SK-N-DZ (cell line): ENCODE measurements at places on chromosomes 6 and 20.

GRCh38 chr6:27478141-27478705, 5.3 kb upstream of the ZNF184 start:
- DNase-seq = no peak

GRCh38 chr6:7590918-7591302, 912 bp downstream of the SNRNP48 start:
- no peak for DNase-seq

- DNase-seq = no peak
These were observed 54.4 kb upstream of the MYB start for GRCh38 chr6:135126729-135127128.

- peak; percentile 99 for DNase-seq
These were observed 50.6 kb downstream of the SRC start for GRCh38 chr20:37396416-37397075.

- DNase-seq = no peak
These were observed 463.1 kb downstream of the EPM2A start for GRCh38 chr6:145272246-145272645.

DNA sequence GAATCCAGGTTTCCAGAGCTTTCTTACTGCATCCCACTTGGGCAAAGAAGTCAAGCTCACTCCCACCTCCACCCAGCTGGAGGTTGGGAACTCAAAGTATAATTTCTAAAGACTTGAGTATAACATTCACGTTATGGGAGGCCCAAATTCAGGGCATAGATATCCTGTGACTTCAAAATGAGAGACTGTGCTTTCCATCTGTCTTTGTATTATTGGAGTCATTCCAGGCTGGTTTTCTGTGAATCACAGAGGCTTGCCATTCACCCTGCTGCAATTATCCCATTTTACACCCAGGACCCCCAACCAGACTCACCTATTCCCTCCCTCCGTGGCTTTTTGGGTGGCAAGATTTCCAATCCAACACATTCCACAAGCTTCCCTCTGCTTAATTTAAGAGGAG, 19.3 kb upstream of the SRC start:
- no peak for DNase-seq

- DNase-seq = no peak
These were observed 31.4 kb downstream of the COL11A2 start for GRCh38 chr6:33160728-33161344.

DNA sequence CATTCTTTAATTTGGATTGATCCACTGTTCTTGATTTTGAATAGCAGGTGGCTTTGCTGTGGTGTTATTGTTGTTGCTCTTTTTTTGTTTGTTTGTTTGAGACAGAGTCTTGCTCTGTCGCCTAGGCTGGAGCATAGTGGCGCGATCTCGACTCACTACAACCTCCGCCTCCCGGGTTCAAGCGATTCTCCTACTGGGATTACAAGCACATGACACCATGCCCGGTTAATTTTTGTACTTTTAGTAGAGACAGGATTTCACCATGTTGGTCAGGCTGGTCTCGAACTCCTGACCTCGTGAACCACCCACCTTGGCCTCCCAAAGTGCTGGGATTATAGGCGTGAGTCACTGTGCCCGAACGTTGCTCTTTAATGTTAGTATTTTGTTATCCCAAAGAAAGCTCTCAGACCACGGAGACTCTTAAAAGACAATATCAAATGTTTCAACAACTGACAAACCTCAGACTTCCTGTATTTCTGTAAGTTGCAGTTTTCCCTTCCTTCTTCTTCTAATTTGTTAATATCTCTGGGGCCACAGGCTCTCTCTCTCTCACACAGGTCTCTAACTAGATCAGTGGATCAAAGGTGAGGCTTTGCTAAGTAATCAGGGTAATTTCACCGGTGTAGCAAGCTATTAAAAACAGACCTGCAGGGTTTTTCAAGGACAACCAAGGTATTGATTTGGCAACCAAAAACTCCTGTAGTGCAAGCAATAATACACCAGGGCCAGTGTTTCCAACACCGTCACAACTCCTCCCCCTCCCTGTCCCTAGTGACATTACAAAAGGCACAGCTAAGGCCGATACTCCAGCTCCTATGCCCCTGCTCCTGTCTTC, 48.8 kb upstream of the ZNF217 start:
- DNase-seq = peak; percentile 49

- no peak for DNase-seq
These were observed 157.7 kb downstream of the COL9A1 start for GRCh38 chr6:70145178-70145577.

- DNase-seq = no peak
These were observed 75.3 kb upstream of the RIPOR2 start for GRCh38 chr6:25010902-25011625.

DNA sequence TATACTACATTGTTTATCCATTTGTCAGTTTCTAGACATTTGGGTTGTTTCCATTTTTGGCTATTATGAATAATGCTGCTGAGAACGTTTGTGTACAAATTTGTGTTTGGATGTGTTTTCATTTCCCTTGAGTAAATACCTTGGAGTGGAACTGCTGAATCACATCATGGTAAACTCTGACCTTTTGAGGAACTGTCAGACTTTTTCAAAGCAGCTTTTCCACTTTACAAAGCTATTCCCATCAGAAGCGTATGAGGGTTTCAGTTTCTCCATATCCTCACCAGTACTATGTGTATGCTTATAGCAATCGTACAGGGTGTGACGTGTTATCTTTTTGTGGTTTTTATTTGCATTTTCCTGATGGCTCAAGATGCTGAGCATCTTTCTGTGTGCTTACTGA, 103.7 kb downstream of the MYO6 start:
- no peak for DNase-seq

- DNase-seq = no peak
These were observed 14.8 kb upstream of the CHMP4B start for GRCh38 chr20:33796263-33796906.

DNA sequence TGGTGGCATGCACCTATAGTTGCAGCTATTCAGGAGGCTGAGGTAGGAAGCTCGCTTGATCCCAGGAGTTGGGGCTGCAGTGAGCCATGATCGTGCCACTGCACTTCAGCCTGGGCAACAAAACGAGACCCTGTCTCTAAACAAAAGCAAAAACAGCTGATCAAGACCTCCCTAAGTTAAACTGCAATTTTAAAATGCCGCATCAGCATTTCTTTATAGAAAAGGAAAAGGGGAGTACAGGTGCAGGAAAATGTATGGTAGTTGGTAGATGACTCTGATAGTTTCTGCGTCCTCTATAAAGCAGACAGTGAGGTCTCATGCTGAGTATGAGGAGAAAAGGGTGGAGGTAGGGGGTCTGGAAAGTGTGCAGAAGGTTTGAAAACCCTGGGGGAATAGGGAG, 8.9 kb upstream of the TBCC start:
- DNase-seq = no peak

GRCh38 chr20:20192366-20192765, 140.0 kb downstream of the CFAP61 start:
- DNase-seq = no peak

- no peak for DNase-seq
These were observed 277.3 kb upstream of the PRND start for GRCh38 chr20:4444404-4444803.

- no peak for DNase-seq
These were observed 1.2 kb upstream of the RBM38 start for GRCh38 chr20:57389695-57390603.

DNA sequence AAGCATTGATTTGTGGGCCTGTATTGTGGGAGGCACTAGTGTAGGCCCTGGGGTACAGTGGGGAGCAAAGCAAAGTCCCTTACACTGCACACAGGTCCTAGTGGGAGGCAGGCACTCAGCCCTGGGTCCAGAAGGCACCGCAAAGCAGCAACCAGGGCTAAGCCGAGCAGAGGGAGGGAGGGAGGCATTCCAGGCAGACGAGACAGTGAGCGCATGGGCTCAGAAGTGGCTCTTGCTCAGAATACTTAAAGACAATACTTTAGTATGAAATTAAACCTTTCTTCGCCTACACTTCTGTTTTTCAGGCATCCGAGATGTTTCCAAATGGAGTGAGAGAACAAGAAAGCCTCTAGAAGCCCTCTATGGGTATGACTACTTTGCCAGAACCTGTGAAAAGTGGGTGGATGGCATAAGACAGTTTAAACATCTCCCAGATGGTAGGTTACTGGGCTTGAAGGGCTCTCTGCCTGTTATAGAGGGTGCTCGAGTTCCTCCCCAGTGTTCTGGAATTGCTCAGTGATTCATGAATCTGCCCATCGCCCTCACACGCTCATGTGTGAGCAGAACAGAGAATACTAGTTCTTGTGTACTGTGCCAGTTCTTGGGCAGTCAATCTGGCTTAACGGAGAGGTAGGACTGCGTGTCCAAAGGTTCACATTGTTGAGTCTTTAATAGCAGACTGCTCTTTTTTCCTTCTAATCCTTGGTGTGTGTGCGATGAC, 18.7 kb downstream of the BPHL start:
- no peak for DNase-seq

GRCh38 chr6:170111816-170112582, 178.9 kb downstream of the DLL1 start:
- no peak for DNase-seq

DNA sequence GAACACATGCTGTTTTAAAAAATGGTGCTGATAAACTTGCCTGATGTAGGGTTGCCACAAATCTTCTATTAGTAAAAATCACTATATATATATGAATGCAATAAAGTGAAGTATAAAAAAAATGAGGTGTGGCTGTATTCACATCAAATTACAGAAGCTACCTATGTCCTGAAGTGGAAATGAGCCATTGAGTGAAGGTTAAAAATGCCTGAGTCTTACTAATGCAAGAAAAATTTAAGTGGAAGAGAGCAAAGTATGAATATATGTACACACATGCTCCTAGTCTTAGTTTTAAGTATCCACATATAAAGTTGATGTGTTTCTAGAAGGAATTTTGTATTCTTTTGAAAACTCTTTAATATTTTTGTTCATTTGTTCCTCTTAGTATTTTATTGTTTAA, 808.3 kb upstream of the MAN1A1 start:
- no peak for DNase-seq

GRCh38 chr20:48932375-48932941, 10.9 kb downstream of the ARFGEF2 start:
- no peak for DNase-seq

DNA sequence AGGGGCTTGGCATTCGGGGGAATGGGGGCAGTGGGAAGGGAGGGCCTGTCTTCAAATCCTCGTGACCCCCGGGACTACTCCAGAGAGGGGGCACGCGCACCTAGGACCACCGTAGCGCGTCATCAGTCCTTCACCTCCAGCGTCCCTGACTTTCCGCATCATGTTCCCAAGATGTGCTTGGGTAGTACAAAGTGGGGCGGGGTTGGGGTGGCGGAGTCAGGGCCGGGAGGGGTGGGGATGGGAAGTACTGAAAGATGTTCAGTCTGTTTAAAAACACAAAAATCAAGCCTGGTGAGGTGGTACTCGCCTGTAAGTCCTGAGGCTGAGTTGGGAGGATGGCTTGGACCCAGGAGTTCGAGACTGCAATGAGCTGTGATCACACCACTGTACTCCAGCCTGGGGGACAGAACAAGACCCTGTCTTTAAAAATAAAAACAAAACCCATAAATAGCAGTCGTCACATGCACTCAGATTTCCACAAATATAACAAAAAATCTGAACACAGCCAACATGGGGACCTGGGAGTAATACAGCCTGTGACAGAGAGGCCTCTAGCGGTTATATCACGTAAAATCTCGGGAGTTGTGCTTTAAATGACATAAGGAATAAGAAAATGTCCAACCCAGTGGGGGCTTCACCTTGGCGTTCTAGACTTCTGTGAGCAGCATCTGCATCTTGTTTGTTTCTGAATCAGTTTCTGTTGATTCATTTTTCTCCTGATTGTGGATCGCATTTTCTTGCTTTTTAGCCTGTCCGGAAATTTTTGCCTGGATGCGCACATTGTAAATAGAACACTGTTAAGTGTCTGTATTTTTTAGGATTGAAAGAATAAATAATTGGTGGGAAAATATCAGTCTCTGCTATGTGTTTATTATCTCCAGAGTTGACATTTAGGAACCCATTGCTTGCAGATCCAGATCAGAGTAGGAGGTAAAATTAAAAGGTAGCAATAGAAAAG, 698 bp upstream of the LRP11 start:
- DNase-seq = peak; percentile 66

DNA sequence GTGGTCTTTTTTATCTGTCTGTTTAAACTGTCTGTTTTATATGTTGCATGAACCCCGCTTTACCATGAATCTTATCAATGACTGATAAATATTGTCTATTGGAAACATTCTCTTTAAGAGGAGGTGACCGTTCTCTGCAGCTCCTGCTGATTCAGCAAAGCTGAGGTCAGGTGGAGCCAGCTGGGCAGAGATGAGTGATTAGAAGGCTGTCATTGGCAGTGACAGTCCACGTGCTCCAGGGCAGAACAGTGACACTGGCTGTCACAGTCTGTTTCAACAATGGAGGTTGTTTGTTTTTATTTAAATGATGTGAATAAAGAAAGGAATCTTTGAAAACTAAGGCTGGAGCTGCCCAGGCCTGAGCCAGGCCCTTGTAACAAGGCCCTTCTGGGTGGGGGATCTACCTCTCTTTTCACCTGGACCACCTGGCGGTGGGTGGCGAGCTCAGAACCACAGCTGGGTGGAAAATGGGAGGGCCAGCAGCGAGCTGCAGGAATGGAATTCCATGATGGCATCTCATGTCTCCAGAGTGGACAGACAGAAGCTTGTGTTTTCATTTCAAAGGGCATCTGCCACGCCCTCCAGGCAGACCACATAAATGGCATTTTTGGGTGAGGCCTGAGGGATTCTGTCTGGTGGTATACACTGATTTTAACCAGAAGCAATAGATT, 12.6 kb downstream of the SYNJ2 start:
- no peak for DNase-seq

DNA sequence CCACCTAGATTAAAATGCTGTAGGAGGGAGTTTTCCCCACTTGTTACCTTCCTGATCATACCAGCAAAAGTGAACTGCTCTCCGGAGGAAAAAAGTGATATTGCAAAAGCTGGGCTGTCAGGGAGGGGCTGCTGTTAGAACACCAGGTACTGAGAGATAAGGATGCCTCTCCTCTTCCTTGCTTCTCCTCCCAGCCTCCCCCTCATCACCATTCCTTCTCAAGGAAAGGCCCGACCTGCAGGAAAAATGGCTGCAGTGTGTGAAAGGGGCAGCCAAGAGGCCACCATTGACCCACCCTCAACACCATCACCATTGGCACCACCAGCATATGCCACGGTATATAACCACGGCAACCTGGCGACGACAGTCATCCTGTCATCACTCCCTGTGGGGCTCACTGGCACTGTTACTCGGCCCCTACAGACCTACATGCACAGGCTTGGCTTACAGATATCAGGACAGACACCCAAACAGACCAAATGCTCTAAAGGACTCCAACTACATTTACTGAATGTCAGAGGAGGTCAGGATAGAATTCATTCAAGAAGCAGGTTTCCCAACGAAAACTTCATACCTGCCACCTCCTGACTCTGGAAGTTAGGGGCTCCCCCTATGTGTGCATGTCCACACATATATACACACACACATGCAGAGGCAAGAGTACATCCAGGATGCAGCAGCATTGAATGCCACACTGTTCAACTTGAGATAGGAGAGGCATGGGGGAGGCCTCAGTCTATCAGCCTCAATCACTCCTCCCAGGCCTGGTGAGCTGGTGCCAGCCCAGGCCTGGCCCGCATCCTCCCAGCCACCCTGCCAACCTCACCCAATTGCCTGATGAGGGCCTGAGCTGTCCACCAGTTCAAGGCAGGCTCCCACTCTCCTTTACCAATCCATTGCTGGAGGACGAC, 13.9 kb upstream of the MDGA1 start:
- DNase-seq = no peak
